ENCODE measurements at places on chromosomes 6 and 20.

DNA sequence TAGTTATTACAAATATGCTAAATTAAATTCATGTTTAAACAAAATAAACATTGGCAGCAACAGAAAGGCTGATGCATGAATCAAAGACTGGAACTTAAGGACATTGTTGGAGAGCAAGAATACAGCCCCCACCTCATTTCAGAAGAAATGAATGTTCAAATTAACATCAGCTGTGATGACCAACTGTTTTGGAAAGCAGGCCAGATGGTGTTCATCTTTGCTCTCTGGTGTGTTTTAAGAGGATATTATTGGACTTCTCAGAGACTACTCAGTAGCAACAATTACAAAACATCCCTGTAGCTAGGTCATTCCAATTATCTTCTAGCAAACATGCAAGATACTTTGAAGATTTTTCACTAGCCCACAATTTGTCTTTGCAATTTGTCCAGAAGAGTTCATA lies 118.6 kb upstream of the DOK5 start:
- no peak for DNase-seq

DNA sequence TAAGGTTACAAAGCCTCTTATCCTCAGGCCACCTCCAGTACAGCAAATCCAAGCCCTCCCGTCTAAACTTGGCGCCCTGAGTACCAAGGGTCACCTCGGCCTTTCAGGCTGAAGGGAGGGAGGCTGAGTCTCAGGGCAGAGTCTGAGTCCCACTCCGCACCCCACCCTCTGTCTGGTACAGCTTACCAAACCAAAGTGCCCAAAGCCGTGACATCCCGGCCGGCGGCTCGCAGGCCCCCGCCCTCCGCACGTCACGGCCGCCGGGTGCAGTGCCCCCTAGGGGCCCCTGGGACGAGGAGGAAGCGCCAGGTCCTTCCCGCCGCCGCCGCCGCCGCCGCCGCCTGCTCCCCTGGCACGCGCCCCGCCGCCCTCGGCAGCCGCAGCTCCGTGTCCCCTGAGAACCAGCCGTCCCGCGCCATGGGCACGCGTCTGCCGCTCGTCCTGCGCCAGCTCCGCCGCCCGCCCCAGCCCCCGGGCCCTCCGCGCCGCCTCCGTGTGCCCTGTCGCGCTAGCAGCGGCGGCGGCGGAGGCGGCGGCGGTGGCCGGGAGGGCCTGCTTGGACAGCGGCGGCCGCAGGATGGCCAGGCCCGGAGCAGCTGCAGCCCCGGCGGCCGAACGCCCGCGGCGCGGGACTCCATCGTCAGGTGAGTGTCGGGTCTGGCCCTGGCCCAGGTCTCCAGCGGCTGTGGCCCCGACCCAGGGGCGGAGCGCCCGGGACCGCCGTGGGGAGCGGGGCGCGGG lies at the start of gene MTHFD1L:
Gene MTHFD1L, plus strand, starts transcription at position 297 of the 741 bp plus-strand sequence. Its CDS starts 121 bp downstream, at position 418.
- peak; percentile 85 for DNase-seq

- no peak for DNase-seq
These were observed 140.8 kb downstream of the ALDH8A1 start for GRCh38 chr6:134809130-134809529.

GRCh38 chr6:340991-341827 lies 48.9 kb downstream of the DUSP22 start:
- no peak for DNase-seq

GRCh38 chr6:34178357-34179105 lies 32.6 kb upstream of the GRM4 start:
- no peak for DNase-seq

All from ovary (tissue), 10 donors.